ENCODE measurements at places on chromosomes 3 and 15.

GRCh38 chr15:91936182-91936775, 82.8 kb downstream of the SLCO3A1 start:
- DNase-seq = no peak

GRCh38 chr3:106728315-106729098, 648.7 kb upstream of the CCDC54 start:
- DNase-seq = peak; percentile 96

- peak; percentile 46 for DNase-seq
These were observed 228.8 kb upstream of the PEX5L start for GRCh38 chr3:180265551-180265950.

DNA sequence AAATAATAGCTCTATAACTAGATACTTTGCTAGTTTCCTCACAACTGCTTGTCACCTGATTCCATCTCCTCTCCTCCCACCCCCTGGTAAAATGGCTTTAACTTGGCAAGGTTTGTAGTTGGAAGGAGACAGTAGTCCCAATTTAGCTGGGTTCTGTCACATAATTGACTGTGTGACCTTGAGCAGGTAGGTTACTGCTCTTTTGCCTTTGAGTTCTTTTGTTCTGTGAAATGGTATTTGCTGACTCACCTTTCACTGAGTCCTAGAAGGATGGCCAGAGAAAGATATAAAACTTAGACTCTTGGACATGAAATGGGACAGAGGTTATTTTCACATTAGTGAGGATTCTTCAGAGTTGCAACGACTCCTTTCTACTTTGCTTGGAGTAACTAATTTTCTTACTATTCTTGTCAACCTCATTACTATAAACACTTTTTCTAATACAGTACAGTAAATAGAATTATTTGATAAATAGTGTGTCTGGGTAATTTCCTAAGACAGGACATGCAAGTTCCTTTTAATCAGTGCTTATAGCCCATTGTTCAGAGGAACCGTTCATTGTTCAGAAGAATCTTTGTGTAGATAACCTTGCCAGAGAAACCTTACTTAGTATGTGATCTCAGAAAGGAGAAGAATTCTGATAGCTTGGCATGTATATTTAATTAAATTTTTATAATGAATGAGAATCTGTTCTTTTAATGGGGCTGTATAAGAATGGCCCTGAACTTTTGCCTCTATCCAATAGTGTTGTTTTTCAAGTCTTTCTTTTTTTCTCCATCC, 14.3 kb downstream of the AKAP13 start:
- DNase-seq = no peak

DNA sequence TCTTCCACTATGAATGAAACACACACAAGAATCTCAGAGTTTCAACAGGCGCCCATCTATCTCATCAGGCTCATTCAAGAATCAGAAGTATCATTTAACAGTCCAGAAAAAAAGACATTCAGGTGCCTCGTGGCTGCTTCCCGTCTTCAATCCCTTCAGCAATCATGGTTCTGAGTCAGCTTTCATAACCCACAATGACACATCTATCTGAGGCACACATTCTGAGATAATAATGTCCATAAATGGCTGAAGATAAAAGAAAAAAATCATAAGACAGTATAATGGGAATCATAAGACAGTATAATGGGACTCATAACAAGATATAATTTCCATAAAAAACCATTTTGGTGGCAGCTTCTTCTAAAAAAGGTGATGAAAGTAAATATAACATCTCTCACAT, 52.4 kb downstream of the TNIK start:
- peak; percentile 41 for DNase-seq

DNA sequence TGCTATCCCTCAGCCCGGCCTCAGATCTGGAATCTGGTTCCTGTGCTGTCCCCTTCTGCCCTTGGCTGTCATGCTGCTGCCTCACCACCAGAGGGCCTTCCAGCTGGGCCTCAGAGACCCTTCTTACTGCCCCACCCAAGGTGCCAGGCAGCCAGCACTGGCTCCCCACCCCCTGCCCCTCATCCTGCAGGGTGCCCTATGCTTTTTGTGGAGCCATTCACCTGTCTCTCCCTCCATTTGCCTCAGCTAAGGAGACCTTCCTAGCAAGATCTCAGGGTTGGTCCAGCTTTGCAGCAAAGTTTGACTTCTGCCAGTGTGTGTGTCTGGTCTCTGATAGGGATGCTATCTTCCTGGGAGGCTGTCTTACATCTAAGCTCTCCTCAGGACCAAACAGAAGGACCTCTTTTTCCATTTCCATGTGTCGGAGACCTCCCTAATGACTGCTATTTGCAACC, 1.9 kb upstream of the VWA5B2 start:
- DNase-seq = no peak

DNA sequence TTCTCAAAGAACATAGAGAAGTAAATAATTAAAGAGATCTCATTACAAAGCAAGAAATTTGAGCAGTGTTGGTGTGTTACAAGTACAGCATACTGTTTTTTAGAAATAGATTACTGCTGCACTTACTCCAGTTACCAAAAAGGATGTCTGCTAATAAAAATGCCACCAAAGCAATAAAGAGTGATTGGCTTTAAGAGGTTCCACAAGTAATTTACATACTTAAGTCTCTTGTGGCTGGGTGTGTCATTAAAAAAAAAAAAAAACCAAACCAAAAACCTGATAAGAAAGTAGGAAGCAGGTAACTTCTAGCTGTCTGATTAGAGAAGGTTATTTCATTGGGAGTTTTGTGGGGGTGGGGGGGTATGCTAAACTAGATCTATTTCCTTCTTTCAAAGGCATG, 15.2 kb downstream of the RAB11A start:
- no peak for DNase-seq

DNA sequence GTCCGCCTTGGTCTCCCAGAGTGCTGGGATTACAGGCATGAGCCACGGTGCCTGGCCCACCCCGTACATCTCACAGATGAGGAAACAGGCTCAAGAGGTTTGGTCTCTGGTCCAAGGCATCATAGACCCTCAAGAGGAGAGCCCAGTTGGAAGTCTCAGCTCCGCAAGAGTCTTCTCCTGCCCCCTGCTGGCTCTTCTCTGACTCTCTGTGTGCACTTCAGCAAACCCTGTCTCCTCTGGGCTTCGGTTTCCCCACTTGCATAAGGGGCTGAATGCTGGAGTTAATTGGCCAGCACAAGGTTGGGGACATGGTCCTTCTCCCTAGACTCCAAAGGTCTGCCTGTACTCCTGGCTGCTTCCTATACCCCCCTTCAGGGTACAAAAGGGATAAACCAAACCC, 3.9 kb downstream of the MST1R start:
- no peak for DNase-seq

GRCh38 chr3:11400213-11400612, 128.0 kb downstream of the ATG7 start:
- no peak for DNase-seq

DNA sequence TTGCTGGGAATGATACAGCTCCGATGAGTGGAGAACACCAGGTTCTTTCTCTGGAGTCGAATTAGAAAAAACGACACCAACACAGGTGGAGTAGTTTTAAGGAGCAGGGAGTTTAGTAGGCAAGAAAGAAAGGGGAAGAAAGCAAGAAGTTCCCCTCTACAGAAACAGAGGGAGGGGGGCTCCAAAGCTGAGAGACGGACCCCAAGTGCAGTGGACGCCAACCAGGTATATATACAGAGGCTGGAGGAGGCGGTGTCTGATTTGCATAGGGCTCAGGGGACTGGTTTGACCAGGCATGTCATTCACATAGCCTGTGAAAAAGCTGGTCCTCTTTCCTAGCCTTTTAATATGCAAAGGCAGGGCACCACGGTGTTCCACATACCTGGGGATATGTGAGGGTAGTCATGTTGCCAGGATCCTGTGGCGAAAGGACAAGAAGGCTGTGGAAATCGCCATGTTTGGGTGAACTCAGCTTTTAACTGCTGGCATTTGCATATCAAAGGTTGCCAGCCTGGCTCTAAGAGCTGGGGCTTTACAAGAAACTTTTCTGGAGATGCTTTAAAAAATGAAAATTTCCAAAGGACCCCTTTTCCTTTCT, 887.4 kb upstream of the EPHA6 start:
- no peak for DNase-seq

DNA sequence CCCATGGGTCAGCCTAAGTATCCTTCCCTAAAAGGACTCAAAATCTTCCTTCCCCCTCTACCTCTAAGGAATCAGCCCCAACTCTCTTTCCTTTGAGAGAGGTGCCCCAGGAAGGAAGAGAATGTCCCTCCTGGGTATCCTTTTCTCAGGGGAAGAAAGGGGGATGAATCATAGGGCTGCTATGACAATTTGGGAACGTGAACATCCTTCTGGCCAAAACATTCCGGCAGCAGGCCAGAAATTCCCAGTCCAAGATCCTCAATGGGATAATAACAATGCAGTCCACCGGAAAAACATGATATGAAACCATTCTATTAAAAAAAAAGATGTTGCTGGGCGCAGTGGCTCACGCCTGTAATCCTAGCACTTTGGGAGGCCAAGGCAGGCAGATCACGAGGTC, 50.8 kb upstream of the CACNA2D3 start:
- DNase-seq = no peak

GRCh38 chr3:66454464-66454859, 46.4 kb downstream of the LRIG1 start:
- no peak for DNase-seq

Measured in AG09309 (cell line).